ENCODE measurements at places on chromosomes 4 and X.

- DNase-seq = no peak
Measured at GRCh38 chr4:1464581-1465171, 58.4 kb upstream of the NKX1-1 start.

DNA sequence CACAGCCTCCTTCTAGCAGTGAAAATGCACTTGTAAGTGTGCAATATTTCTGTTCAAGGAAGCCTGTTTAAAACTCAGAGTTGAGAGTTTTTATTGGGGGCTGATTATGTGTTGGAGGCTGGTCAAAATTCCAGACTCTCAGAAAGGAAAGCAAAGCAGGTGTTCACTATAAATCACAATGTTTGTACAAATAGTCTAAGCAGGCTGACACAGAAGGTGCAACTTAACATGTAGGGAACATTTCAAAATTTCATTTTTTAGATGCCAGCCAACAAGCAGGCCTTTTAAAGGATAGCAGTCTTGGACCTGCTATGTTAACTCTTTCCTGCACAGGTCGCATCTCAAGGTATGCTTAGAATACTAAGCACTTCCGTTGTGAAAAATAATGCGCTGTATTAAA lies 112.3 kb upstream of the IL13RA1 start:
- DNase-seq = no peak

GRCh38 chr4:17433827-17434226 lies 78.1 kb downstream of the QDPR start:
- no peak for DNase-seq

GRCh38 chr4:119865389-119865788 lies 201.3 kb downstream of the MAD2L1 start:
- no peak for DNase-seq

- no peak for DNase-seq
Measured at GRCh38 chr4:137659431-137659830, 127.1 kb upstream of the PCDH18 start.

- no peak for DNase-seq
Measured at GRCh38 chr4:172412851-172413580, 599.8 kb downstream of the GALNTL6 start.

Data from activated T-cell treated with anti-CD3 and anti-CD28 coated beads for 4 hours (primary cell).